Hematopoietic multipotent progenitor cell (in vitro differentiated cells): ENCODE measurements at places on chromosomes 5 and 9.

GRCh38 chr9:88738709-88739108, 203.7 kb downstream of the NXNL2 start:
- DNase-seq, result no peak

DNA sequence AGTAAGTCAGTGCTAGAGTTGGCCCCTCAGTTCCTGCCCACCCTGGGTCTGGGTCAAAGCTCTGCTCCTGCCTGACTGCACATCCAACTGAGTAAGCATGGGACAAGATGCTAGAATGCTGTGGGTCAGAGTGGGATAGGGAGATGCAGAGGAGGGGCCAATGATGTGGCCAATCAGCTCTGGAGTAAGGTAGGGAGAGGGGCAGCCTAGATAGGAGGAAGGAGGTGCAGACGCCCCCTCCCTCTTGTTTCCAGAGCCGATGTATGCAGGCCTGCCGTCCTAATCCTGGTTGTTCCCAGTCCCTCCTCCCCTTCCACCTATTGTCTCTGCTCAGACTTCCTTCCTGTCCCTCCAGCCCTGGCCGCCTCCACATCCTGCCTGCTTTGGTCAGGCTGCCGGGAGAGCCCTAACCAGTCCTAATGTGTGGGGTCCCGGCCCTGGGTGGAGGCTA, 1.3 kb downstream of the ARAP3 start:
- no peak for DNase-seq

DNA sequence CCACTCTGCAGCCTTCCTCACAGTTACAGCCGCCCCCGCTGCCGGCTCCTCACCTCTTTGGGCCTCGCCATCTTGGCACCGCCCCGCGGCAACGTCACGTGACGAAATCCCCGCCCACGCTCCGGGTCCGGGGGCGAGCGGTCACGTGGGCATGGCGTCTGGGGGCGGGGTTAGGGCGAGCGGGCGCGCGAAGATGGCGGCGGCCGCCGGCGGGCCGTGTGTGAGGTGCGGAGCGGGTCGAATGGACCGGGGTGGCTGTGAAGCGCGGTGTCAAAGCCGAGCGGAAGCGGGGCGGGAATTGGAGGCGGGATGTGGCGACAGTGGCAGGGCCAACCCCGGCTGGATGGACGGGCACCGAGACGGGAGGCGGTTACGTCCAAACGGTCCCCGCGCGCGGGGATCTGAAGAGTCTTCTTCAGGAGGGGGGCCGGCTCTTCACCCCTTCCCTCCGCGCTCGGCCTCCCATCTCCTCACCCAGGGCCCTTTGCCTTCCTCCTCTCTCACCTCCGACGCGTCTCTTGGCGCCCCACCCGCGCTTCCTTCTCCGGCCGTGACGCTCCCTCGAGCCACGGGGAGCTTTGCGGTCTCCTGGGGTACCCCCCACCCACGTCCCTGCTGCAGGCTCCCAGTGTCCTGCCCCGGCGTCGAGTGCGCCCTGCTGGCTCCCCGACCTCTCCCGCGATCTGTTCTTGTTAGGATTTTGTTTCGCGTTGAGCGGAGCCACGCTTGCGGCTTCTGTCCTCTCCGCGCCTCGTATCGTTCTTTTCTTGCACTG, at the start of the genes DOLK and NUP188:
DOLK (minus strand) TSS at position 77 of the 775 bp plus-strand sequence. CDS start 300 bp downstream, outside the sequence.
NUP188 (plus strand) TSS at position 173 of the 775 bp plus-strand sequence; CDS start at position 194, 21 bp downstream.
- DNase-seq, result peak; percentile 94

DNA sequence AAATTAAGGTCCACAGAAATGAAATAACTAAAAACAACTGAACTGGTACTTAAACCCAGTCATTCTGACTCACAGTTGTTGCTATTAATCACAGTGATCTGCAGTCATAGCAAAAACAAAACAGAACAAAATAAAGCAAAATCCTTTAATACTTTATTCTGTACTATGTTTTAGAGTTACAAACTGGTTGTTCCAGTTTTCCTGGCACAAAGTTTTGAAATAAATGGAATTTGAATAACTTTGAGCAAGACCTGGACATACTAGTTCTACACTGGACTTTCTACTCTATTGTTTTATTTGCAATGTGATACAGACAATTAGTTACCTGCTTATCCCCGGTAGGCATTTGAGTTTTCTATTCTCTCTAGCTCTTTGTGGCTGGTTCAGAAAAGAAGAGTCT, 147.9 kb downstream of the DMRT2 start:
- no peak for DNase-seq

DNA sequence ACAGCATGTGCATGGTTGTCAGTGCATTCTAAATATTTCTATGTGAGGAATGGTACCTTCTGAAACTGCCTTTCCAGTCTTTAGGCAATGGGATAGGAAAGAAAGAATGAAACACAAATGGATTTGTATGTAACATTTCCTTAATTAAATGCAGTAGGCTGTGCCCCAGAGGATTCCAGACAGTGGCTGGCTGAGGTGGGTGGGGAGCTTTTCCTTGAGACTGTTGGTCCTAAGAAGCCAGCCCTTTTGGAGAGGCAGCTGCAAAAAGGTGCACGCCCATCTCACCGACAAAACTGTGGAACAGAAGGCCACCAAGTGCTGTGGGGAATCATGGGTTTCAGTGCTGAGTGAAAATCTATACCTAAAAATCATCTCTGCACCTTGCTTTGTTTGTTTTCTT, 6.8 kb upstream of the CKMT2 start:
- DNase-seq, result no peak
